ENCODE measurements at places on chromosomes 3 and 15.

GRCh38 chr3:108100906-108101660 lies 10.3 kb upstream of the CD47 start:
- DNase-seq, result no peak

DNA sequence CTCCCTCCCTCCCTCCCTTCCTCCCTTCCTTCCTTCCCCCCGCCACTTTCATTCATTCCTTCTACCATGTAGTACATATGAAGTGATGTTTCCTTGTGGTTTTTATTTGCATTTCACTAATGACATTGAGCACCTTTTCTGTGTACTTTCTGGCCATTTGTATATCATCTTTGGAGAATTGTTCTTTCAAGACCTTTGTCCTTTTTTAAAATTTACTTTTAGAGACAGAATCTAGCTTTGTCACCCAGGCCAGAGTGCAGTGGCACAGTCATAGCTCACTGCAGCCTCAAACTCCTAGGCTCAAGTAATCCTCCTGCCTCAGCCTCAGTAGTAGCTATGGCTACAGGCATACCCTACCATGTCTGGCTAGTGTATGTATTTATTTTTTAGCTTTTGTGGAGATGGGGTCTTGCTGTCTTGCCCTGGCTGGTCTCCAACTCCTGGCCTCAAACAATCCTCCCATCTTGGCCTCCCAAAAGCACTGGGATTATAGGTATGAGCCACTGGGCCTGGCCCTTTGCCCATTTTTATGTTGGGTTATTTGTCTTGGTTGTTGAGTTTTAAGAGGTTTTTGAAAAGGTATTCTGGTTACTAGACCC lies 42.0 kb upstream of the CTDSPL2 start:
- no peak for DNase-seq

- no peak for DNase-seq
Observed at GRCh38 chr15:76898102-76898501, 7.0 kb downstream of the SCAPER start.

DNA sequence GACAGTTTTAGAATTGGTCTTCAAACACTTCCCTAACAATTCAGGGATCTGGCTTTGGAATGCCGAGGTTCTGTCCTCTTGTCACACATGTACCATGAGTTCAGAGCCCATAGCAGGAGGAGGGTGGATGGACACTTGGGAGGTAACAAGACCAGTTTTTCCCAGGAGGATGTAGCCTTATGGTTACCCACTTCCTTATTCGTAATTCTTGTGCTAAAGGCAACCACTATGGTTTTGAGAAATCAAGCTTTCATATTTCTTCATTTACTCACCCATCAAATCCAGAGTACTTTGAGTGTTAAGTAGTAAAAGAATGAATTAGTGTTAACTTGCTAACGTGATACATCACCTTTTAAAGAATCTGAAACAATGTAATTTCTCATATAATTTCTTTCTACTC lies 479.6 kb upstream of the ALCAM start:
- no peak for DNase-seq

GRCh38 chr3:100928638-100929428 lies 64.4 kb downstream of the ABI3BP start:
- no peak for DNase-seq

- DNase-seq, result peak; percentile 10
Observed at GRCh38 chr3:43785551-43785950, 94.8 kb downstream of the ABHD5 start.

GRCh38 chr15:36483409-36483808 lies 96.0 kb upstream of the CDIN1 start:
- DNase-seq, result no peak

- no peak for DNase-seq
Observed at GRCh38 chr3:15665510-15666150, 64.1 kb downstream of the BTD start.

GRCh38 chr3:48415251-48415953 lies 14.5 kb downstream of the PLXNB1 start:
- DNase-seq, result no peak

DNA sequence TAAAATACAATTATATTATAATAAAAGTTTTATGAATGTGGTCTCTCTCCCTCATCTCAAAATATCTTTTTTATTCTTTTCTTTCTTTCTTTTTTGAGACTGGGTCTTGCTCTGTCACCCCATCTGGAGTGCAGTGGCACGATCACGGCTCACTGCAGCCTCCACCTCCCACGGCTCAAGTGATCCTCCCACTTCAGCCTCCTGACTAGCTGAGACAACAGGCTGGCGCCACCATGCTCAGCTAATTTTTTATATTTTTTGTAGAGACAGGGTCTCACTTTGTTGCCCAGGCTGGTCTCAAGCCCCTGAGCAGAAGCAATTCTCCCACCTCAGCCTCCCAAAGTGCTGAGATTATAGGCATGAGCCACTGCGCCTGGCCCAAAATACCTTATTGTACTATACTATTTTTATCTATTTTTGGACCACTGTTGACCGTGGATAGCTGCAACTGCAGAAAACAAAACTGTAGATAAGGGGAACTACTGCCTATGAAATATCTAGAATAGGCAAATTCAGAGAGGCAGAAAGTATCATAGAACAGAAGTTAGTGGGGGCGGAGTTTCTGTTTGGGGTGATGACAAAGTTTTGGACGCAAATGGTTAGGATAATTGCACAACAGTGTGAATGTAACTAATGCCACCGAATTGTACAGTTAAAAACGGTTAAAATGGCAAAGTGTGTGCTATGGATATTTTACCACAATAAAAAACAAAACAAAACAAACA lies 66.6 kb downstream of the SLC12A8 start:
- DNase-seq, result no peak

GRCh38 chr3:31096661-31097395 lies 202.4 kb upstream of the GADL1 start:
- DNase-seq, result no peak

DNA sequence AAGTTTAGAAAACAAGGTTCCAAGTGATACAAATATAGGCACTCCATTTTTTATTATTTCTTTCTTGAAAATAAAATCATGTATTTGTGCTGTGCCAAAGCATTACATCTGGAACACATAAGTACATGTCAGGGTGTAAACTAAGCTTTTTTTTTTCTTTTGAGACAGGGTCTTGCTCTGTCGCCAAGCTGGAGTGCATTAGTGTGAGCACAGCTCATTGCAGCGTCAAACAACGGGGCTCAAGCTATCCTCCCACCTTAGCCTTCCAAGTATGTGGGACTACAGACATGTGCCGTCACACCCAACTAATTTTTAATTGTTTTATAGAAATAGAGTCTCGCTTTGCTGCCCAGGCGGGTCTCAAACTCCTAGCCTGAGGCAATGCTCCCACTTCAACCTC lies 9.0 kb downstream of the SPATA12 start:
- no peak for DNase-seq

GRCh38 chr15:36075333-36075732 lies 504.1 kb upstream of the CDIN1 start:
- no peak for DNase-seq

DNA sequence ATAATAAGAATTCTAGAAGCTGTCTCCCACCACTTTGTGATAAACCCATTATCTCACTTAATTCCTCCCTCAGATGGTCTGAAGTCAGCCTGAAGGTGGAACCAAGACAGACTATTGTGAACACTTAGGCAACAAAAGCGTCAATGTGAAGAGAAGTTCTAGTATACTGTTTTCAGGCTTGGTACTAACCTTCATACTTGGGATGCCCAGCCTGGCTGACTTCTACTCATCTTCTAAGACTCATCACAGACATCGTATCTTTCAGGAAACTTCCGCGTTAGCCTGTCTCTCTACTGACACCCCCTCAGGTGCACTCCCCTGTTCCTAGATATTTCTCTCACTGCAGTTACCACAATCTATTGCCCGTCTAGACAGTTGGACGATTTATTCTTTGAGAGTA lies 201.2 kb downstream of the SATB1 start:
- DNase-seq, result no peak

DNA sequence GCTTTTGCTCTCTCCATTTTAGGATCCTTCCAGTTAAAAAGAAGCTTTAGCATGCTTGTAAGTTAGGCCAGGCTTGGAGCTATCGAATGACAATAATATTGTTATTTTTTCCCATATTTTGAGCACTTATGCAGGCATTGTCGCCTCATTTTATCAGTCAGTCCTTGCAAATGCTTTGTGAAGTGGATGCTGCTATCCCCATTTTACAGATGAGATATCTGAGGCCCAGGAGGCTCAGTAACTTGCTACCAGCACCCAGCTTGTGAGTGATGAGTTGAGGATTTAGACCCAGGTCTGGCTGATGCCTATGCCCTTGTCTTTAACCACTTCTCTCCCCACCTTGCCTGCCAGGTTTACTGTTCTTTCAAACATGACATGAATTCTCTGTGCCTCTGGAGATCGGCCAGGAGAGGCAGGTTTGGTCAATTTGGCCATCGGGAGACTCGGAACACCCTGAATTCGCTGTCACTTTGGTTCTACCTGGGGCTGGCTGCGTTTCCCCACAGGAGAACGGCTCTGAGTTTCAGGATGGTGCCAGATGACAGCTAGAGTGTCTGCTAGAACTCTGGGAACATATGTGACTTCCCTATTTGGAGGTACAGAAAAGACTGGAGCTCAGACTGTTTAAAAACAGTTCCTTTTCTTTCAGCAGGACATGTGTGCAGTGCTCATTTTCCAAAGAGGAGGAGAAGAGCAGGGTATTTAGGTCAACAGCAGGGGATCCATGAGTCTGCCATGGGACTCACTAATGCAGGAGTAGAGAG lies 25.5 kb upstream of the ZNF710 start:
- no peak for DNase-seq
